CD4-positive, alpha-beta T cell treated with Interleukin-10 for 1 hour (primary cell): ENCODE measurements at places on chromosomes 11 and 22.

DNA sequence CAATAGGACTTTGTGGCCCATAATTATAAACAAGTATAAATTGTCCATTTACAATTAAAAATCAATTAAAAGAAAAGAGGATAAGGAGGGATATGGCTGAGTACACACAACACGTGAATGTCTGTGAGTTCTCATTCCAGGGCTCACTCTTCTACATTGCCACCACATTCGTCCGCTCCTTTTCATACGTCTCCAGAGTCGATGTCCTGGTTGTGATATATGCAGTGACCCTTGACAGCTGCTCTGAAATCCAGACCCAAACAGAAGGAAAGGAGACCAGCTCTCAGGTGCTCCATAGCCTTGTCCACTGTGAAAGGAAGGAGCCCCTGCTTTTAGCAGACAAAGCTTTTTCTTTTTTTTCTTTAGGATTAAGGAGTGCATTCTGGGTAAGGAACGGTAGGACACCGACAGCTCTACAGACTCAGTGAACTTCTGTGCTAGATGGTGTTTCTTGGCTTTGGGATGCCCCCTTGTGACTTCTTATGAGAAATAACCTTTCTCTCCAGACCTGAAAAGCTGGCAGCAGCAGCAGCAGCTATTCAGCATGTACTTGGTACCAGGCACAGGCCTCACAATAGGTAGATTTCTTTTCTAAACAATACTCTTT lies 19.7 kb upstream of the DNAJB13 start:
- peak; percentile 20 for DNase-seq

- peak; percentile 28 for DNase-seq
Observed at GRCh38 chr11:102319544-102319943, 2.3 kb downstream of the BIRC3 start.

DNA sequence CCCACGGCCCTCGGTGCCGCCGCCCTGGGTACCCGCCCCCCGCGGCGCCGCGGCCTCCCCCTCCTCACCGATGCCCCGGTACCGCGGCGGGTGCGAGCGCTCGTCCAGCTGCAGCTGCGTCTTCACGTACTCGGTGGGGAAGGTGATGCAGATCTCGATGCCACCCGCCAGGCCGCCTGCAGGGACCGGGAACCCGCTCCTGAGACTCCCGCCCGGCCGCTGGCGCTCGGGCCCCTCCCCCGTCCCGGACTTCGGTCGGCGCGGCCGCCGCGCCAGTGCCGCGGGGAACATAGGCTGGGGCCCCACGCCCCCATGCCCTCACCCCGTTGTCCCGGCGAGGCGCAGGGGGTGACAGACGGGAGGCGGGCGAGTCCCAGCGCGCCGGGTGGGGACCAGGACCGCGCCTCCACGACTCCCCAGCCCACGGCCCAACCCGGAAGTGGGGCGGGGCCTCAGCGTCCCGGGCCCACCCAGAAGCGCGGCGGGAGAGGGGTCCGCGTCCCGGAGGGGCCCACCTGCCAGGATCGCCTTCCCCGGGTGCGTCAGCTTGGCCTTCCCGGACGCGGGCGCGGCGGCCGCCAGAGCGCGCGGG lies 375 bp downstream of the SLC25A1 start:
- peak; percentile 62 for DNase-seq

GRCh38 chr22:36226189-36226588 lies 13.1 kb downstream of the APOL2 start:
- DNase-seq: no peak

GRCh38 chr22:17418890-17419324 lies 49.6 kb downstream of the CECR2 start:
- no peak for DNase-seq

GRCh38 chr11:72812604-72812966 lies 1.6 kb upstream of the ATG16L2 start:
- no peak for DNase-seq

DNA sequence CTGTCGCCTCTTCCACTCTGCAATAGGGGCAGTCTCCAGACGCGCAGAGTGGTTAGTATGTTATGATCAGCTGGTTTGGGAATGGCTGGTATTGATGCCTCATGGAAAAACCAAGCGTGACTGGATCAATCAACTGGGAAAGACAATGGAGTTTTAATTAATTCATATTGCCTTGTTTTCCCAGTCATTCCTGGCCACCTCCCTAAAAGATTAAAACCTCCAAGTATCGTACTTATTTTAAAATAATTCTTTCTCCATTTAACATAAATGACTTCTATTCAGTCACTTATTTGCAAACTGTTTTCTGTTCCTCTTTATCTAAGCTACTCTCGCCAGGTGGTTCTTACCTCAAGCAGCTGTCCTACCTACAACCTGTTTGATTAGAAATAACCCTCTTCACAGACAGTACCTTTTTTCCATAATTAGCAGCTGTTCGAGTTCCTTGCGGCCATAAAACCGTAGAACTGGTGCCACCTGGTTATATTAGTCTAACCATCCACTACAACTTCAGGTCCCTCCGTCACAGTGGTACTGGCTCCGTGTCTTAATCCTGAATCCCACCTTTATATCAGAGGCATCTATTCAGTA lies 898 bp downstream of the ZNF215 start:
- no peak for DNase-seq

GRCh38 chr11:92625894-92626293 lies 343.6 kb upstream of the MTNR1B start:
- DNase-seq: no peak

DNA sequence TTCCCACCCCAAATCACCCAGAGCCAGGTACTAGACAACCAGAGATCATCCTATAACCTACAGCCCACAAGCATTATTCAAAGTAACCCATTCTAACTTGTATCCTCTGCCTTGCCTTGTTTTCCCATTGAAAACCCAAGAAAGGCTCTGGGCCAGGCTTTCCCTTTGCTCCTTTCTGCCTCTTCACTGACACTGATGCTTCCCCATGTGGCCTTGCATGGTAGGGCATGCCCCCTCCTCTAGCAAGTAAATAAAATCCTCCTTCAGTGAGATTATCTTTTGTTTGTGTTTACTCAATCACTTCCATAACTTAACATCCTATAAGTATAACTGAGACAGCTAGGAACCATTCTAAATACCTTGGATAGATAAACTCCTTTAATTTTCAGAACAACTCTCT lies 65.6 kb upstream of the FAR1 start:
- DNase-seq: no peak

DNA sequence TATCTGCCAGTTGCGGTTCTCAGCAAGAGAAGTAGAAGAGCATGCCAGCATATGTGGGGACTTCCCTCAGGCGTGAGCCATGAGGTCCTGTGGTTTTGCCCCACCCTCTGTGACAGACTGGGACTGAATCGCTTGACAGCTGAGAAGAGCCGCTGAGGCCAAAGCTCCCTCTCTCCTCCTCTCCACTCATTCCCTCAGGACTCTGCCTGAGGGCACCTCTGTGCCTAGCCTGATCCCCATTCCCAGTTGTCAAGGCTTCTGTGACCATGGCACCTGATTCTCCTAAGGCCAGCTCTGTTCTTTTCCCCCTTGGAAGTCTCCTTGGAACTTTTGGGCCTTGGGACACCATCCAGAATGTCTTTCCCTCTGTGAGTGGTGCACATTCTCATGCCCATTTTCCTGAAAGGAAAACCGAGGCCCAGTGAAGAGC lies 27.0 kb downstream of the ART5 start:
- DNase-seq: peak; percentile 51

GRCh38 chr11:107623183-107623582 lies 32.2 kb downstream of the ELMOD1 start:
- DNase-seq: no peak

DNA sequence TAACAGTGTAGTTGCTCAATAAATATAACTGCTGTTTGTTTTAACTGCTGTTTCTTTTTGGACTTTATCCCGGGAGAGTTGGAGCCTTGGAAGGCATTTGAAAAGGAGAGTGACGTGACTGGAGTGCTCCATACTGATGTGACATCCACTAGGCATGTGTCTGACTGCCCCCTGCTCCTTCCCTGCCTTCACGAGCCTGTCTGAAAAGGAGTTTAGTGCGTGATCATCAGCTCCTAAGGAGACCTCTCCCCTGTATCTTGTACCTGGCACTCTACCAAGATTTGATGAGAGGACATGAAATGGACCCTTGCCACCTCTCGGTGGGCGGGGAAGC lies 22.9 kb downstream of the ZBTB16 start:
- DNase-seq: no peak
